G401 (cell line): ENCODE measurements at places on chromosomes 1 and 21.

DNA sequence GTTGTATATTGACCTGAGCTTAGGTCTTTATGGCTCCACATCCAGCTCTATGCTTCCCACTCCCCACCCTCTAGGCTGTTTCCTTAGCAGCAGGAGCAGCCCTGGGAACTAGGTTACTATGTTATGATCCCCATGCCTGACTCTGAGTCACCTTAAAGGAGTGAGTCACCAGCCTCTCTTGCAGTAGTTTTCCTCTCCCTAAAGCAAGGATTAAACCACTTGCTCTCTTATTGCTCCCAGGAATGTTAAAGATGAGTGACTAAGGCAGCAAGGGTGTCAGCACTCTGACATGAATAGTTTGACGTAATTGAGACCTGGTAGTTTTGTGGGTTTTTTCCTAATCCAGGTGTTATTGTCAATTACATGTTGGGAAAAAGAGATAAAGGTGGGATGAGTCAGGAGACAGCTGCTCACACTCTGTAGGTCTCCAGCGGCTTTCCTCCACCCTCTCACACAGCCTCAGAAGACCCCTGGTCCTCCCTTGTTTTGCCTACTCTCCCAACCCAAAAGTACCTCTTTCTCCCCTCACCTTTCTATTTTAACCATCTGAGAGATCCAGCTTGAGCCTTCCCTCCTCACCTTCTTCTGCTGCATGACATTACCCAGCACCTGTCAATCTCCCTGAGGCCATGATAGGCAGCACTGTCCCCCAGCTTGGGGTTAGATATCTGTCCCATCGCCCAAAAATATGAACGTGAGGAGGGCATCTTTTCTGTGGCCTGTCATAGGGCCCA is 369.1 kb upstream of the VAMP3 start:
- DNase-seq: peak; percentile 57

DNA sequence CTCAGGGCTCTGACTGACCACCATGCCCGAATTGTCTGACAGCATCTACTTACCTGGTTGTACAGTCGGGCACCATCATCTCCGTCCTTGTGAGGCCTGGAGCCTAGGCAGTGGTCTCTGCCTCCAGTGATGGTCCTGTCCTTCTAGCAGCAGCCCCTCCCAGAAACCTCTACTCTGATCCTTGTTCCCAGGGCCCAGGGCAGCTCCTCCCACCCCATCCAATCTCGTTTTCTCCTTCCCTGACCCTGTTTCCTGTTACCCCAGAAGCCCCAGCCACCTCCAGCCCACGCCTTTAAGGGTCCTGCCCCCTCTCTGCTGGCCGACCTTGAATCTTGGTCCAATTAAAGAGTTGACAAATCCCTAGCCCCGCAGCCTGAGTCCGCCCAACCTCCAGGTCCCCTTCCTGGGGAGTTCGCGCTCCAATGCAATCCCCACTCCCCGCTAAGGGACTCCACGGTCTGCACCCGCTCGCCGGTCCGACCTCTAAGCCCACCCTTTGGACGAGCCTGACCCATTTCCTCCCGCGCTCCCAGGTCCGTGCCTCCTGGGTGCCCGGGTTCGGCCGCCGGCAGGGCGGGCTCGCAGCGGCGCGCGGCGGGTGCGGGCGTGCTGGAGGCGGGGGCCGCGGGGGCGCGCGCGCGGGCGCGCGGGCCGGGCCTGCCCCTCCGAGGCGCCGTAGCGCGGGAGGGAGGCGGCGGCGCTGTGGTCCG is at the start of gene B4GALT2:
Gene B4GALT2, plus strand, starts transcription at position 660 of the 710 bp plus-strand sequence. CDS start 1,951 bp downstream, outside the sequence.
- DNase-seq: peak; percentile 30

DNA sequence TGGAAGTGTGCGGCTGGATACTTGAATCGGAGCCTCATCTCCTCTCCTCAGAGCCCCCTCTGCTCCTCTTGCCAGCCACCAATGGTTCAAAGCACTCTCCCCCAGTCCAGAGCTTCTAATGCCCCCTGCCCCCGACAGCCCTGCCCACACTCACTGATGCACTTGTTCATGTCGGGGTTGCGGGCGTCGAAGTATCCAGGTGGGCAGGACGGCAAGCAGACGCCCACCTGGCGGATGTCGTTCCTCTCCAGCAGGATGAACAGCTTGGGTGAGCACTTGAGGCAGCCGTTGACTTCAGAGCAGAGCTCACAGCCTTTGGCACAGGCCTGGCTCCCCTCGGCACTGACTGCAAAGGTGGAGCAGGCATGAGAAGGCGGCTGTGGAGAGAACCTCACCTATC is 18.4 kb downstream of the RSPO1 start:
- no peak for DNase-seq

DNA sequence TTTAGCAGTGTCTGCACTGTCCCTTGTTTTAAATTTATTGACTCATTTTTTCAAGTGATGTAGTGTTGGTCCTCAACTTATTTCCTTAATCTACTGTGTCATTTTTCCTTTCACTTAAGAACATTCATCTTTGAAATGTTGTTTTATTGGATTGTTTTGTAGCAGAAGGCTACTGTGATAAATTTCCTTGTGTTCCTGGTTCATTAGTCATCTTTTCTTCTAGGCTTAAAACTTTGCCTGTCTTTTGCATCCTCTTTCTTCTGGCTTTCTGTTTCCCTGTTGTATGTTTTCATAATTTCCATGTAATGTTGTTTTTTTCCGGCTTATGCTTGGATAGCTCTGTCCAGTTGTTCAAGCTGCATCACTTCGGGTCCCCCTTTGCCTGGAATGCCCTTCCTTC is 61.9 kb downstream of the UBE2T start:
- no peak for DNase-seq

DNA sequence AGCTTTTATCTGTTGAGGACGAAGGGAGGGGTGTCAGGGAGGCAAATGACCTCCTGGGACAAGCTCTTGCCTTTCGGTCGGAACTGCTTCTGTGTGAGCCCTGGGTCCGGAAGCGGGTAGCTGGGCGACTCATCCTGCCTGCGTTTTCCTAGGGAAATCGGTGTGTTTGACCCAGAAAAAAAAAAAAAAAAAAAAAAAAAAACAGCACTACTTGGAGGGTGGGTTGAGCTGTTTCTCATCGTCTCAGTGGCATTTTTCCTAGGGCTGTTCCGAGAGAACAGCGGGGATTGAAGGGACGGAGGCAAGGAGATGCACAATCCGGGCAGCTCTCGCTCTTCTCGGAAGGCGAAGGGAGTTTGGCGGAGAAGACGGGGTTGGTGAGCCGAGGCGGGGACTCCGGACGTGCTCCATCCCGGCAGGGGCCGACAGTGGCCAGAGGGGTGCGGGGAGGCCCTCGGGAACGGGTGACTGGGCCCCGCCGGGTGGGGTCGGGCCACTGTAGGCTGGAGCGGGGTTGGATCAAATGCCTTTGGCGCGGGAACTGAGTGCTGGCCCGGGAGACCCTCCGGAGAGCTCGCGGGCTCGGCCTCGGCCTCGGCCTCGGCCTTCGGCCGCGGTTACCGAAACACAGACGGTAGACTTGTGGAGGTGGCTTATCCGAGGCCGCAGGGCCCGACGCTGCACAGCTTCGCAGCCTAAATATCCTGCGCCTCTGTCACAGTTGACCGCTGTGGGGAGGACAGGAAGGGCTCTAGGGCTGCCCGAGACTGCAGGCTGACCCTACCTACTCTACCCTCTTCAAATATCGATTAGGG is 2.4 kb upstream of the BARHL2 start:
- DNase-seq: peak; percentile 76

GRCh38 chr1:27556781-27557595 is 47.0 kb downstream of the AHDC1 start:
- peak; percentile 65 for DNase-seq

DNA sequence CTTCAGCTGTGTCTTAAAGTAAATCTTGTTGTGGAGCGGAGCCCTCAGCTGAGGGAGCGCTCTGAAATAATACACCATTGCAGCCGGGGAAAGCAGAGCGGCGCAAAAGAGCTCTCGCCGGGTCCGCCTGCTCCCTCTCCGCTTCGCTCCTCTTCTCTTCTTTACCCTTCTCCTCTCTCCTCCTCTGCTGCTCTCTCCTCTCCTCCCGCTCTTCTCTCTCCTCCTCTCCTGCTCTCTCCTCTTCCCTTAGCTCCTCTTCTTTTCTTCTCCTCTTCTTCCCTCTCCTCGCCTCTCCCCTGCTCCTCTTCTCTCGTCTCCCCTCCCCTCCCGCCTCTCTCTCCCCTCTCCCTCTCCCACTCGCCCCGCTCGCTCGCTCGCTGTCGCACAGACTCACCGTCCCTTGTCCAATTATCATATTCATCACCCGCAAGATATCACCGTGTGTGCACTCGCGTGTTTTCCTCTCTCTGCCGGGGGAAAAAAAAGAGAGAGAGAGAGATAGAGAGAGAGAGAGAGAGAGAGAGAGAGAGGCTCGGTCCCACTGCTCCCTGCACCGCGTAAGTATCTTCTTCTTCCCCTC is at the start of gene PROX1:
Gene PROX1, plus strand, starts transcription at position 47 of the 580 bp plus-strand sequence. CDS start 8,563 bp downstream, outside the sequence.
- no peak for DNase-seq

DNA sequence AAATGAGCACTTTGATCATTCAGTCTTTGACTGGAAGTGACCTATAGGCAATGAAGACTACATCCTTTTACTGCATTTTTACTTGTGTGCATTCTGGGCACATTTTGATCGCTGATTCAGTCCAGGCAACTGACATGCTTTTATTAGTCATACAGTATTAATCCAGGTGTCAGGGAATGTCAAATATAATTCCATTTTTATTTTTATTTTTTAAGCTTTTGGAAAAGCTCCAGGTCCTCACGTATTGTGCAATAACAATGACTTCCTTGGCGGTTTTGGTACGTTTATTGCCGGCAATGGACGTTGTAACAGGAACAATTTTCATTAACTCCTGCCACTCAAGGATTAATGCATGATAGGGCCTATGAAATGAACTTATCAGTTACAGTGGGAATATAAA is 302.6 kb upstream of the PTBP2 start:
- no peak for DNase-seq

DNA sequence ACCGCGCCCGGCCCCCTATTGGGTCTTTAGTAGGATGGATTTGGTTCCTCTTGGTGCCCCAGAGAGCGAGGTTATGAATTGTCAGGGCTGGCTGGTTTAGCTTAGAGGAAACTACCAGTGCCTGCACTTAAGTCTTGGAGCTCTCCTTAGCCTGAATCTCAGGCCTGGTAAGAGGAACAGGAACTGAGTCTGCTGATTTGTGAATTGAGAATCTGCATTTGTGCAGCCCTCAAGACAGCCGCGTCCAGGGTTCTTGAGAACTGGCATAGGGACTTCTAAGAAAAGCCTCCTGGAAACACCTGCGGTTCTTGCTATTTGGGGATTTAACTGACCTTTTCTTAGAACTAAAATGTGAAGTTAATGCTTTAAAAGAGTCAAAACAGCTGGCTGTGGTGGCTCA is 1.7 kb downstream of the NECAP2 start:
- no peak for DNase-seq

DNA sequence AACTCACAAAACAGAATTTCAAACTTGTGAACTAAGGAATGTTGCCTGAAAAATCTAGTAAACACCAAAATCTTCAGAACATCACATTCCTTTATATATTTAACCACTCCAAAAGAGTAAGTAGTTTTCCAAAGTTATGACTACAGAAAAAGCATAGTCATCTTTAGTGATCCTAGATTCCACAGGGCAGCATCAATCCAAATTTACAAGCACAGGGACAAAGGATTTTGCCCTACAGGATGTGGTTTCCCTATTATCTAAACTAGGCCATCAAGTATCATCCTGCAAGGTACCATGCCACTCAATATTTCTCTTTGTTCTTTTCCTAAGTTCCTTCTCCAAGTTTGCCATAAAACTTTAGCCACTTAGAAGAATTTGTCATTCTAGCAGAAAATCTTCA is 33.0 kb downstream of the COP1 start:
- DNase-seq: no peak

DNA sequence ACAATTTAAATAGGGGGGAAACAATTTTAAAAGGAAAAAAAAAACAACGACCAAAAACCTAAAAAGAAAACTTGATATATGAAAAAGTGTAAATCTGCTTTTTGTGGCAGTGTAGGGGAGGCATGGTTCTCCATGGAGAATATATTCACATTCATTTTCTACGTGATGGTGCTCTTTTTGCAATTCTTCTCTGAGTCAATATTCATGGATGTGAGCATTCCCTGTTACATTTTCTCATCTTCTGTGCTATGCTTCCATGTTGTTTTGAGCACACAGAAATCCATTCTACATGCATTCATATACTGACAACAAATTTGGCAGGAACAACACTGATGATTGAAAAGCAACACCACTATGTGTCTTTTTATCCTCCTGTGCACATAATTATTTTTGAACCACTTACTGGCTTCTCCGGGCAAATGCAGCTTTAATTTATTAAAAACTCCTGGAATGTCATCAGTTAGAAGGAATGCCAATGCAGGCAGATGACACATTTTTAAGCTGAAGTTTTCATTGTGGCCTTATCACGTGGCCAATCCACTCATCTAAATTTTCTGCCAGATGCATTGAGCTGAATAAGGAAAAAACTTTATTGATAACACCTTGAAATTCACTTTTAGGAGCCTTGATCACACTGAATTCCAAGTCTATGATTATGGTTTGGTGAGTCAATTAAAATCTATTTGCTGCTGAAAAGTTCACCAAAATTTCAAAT is 590.6 kb downstream of the NUF2 start:
- no peak for DNase-seq

- no peak for DNase-seq
These were observed 74.7 kb upstream of the BACH1 start for GRCh38 chr21:29224006-29224405.

DNA sequence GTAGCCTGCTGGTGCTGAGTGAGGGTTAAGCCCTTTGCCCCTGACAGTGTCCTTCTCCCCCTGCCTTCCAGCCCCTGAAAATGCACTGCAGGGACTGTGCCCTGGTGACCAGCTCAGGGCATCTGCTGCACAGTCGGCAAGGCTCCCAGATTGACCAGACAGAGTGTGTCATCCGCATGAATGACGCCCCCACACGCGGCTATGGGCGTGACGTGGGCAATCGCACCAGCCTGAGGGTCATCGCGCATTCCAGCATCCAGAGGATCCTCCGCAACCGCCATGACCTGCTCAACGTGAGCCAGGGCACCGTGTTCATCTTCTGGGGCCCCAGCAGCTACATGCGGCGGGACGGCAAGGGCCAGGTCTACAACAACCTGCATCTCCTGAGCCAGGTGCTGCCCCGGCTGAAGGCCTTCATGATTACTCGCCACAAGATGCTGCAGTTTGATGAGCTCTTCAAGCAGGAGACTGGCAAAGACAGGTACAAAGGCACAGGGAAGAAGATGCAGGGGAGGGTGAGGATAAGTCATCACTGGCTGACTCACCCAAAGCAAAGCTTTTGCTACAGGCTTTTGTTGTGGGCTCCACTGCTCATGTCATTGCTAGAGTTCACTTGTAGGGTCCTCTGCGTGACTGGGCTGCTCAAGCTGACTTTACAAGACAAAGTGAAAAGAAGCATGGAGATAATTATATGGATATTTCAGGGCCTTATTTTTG is 174.9 kb downstream of the PIGK start:
- DNase-seq: no peak

- no peak for DNase-seq
These were observed 67.1 kb upstream of the PTGFRN start for GRCh38 chr1:116842654-116843053.
